ENCODE measurements at places on chromosomes 2 and 18.
A peak's percentile ranks its signal among the peaks of the same experiment; 100 is the strongest.

DNA sequence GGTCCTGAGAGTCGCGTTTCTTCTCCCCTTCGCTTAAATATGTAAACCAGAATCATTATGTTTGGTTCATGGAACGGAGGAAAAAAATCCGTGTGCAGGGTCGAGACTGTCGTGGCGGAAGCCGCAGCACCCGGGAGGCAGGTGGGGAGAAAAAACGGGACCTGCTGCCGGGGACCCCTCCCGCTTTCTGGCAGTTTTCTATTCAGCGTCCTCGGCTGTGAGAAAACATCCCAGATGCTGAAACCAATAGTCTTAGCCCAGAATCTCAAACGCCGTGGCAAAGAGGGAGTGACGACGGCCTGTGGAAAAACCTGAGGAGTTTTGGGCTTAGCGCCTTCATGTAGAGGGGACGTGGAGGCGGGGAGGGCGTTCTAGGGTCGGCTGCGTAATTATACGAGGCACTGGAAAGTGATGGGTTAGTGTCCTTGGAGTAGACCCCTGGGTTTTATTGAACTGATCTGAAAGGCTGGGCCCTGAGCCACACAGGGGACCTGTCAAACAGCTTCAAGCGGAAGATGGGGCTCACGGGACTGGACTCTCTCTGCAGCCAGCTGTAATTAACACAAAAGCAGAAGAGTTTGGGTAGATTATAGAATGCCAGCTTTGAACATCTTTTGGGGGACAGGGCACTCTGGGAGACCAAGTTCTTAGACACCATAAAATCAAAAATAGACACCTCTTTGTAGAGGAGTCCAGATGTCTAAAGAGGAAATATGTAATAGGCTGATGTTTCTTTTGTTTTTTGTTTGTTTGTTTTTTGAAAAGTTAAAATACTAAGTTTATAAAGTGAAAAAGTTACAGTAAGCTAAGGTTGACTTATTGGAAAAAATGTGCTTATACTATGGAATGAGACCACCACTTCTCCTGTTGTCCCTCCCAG is 834 bp upstream of the BUB1 start:
- peak overlapping the region; percentile 99 for H3K27ac ChIP-seq
- peak overlapping the region; percentile 99 for H3K4me3 ChIP-seq
- no peaks in the 10 kb centered on the region for H3K27me3 ChIP-seq
- DNase-seq = peak; percentile 52
- no peaks in the 10 kb centered on the region for H3K36me3 ChIP-seq
- H3K4me1 ChIP-seq = peaks cover 34% of the 10 kb centered on the region

DNA sequence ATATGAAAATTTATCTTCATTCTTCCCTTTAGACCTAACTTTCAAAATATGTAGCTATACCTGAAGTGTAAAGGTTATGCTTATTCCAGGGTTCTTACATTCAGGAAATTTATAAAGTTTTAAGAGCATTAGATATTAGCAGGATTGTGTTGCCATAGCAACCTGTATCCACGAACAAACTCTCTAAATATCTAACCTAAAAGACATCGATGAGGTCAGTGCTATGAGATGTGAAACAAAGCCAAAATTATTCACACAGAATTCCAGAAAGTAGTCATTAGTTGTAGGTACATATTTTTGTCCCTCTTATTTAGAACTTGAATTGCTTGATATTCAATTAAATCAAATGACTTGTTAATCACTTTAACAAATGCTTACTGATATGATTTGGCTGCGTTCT is 705.3 kb downstream of the SOCS6 start:
- no peak overlapping the region for H3K27ac ChIP-seq
- H3K36me3 ChIP-seq = no peaks in the 10 kb centered on the region
- peaks cover 3% of the 10 kb centered on the region for H3K27me3 ChIP-seq
- peaks cover 17% of the 10 kb centered on the region for H3K4me1 ChIP-seq
- H3K4me3 ChIP-seq = no peak overlapping the region

GRCh38 chr2:224059178-224059577 is 20.1 kb upstream of the SERPINE2 start:
- no peak for DNase-seq
- no peak overlapping the region for H3K27ac ChIP-seq
- peaks cover 1% of the 10 kb centered on the region for H3K27me3 ChIP-seq
- H3K4me1 ChIP-seq = peaks cover 4% of the 10 kb centered on the region
- no peak overlapping the region for H3K4me3 ChIP-seq

DNA sequence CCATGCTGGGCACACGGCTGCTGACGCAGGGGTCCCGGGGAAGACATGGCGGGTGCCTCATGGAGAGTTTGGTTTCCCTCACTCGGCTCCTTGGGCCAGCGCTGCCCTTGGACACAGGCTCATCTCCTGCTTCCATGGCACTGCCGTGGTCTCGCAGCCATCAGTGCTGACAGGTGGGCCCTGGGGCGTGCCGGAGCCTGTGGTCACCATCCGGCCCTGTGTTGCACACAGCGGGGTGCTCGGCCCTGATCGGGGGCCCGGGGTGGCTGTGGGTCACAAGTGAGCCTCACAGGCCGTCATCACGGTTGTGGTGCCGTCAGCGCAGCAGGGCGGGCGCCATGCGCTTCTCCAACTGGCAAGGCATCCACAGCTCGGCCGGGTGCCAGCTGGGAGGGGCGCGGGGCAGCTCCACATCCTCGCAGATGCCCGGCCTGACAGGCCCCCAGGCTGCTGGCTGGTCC is 582 bp downstream of the RTP5 start:
- DNase-seq = no peak
- H3K36me3 ChIP-seq = no peaks in the 10 kb centered on the region
- peaks cover 2% of the 10 kb centered on the region for H3K4me1 ChIP-seq
- H3K27me3 ChIP-seq = peaks cover 26% of the 10 kb centered on the region
- no peak overlapping the region for H3K4me3 ChIP-seq
- H3K27ac ChIP-seq = no peak overlapping the region

DNA sequence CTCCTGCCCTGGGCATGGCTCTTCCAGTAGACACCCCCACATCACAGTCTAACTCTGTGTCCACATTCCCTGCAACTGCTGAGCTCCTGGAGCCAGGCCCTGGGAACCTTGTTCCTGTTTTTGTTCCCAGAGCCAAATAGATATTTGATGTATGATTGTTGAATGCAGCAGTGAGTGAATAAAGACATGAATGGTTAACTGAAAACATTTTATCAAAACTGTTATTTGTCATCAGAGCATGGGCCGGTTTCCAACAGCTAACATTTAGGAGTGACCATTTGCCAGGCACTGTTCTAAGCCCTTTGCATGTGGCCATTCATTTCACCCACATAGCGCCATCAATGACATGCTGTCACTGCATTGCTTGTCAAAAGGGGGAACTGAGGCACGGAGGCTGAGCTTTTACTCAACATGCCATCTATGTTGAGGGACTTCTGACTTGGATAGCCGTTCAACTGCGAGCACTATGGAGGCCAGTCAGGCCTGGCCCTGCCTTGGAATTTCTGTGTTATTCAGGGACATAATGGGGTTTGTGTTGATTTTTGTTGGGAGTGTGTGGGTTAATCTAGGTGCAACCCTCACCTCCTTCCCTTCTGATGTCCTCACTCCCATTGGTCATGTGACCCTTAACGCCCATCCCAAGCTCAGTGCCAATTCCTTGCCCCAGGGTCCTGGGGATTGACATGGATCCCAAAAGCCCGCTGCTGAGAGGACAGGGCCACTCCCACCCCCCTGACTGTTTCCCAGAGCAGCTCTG is 12.6 kb downstream of the IL1R1 start:
- H3K4me1 ChIP-seq = peaks cover 49% of the 10 kb centered on the region
- no peaks in the 10 kb centered on the region for H3K27me3 ChIP-seq
- H3K4me3 ChIP-seq = no peak overlapping the region
- peak overlapping the region; percentile 70 for H3K27ac ChIP-seq

DNA sequence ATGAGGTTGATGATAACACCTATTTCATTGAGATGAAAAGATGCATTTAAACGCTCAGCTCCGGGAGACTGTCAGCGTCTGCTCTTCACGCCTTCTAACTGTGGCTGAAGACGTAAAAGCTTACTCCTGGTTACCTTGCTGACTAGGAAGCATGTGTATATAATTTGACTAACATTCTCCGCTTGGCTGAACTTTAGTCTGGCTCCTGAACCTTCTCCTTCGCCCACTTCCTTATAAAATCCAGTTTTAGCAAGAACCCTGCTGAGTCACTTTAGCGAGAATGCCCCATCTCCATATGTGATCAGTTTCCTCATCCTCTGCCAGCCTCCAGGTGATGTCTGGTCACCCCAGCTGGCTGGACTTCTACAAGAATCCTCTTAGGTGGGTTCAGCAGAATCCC is 12.7 kb upstream of the CREG2 start:
- no peak for DNase-seq
- H3K36me3 ChIP-seq = no peaks in the 10 kb centered on the region
- H3K27ac ChIP-seq = no peak overlapping the region
- H3K27me3 ChIP-seq = peaks cover 43% of the 10 kb centered on the region
- peaks cover 5% of the 10 kb centered on the region for H3K4me1 ChIP-seq
- no peak overlapping the region for H3K4me3 ChIP-seq

GRCh38 chr2:55017880-55018279 is 32.4 kb downstream of the RTN4 start:
- H3K27me3 ChIP-seq = no peaks in the 10 kb centered on the region
- peaks cover 34% of the 10 kb centered on the region for H3K36me3 ChIP-seq
- H3K4me3 ChIP-seq = no peak overlapping the region
- H3K4me1 ChIP-seq = peaks cover 18% of the 10 kb centered on the region

DNA sequence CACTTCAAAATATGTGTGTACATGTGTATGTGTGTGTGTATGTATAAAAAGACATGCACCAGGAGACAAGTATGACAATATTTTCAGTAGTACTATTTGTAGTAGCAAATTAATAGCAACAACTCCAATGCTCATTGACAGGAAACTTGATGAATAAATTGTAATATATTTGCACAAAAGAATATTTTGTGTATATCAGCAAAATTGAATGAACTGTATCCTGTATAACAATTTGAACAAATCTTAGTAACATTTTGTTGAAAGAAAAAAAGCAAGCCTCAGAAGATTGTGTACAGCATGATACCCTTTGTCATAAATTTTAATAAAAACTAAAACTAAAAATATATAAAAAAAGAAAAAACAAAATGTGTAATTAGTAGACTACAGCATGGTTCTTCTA is 1367.3 kb upstream of the TMEFF2 start:
- DNase-seq = no peak
- H3K27me3 ChIP-seq = no peaks in the 10 kb centered on the region
- no peaks in the 10 kb centered on the region for H3K36me3 ChIP-seq
- H3K4me3 ChIP-seq = no peak overlapping the region
- peaks cover 3% of the 10 kb centered on the region for H3K4me1 ChIP-seq

DNA sequence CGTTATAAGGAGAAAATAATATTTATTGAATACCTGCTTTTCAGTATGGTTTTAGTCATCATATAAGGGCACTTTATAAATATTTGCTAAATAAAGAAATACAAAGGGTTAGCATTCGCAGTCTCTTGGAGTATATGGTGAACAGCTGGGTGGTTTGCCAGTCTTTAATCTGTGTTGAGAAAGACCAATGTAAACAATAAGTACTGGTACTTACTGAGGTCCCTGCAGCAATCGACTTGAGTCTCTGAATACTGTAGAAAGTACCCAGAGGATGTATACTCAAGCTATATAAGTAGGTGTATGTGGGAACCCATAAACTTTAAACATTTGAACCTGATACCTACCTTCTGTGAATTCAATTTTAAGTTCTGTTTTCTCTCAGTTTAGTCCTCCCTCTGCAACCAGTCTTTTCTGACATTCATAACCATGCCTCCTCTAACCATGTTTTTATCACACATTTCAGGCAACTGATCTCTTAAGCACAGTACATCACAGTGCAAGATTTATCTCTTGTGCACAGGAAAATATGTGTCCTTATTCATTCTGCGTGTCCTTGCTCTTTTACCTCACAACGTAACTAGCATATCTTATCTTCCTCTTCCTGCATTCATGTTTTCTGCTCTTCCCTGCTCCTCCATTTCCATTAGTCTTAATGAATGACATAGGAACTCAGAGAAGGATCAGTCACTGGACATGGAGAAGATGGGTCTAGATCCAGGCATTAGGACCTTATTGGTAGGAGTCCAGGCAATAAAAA is 21.7 kb downstream of the C18orf63 start:
- H3K4me3 ChIP-seq = no peak overlapping the region
- peaks cover 18% of the 10 kb centered on the region for H3K4me1 ChIP-seq

DNA sequence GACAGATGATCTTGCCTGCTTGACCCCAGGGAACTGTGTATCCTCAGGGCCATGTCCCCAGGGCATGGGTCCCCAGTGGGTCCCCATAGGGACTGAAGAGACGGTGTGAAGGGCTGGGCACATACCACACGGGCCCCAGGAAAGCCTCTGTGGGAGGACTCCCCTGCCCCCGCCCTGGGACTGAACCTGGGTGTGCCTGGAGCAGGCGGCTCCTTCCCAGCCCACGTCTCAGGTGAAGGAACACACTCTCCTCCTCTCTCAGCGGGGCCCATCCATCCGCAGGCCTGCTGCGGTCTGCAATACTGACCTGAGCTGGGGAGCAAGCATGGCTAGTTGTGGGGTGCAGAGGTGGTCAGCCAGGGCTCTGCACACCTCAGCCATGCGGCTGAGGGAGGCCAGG is 45.2 kb downstream of the KIF1A start:
- H3K27me3 ChIP-seq = no peaks in the 10 kb centered on the region
- peak overlapping the region; percentile 17 for H3K27ac ChIP-seq
- H3K4me1 ChIP-seq = peaks cover 7% of the 10 kb centered on the region
- no peaks in the 10 kb centered on the region for H3K36me3 ChIP-seq

GRCh38 chr2:172896661-172897081 is 161.0 kb downstream of the RAPGEF4 start:
- H3K4me1 ChIP-seq = peaks cover 44% of the 10 kb centered on the region
- DNase-seq = no peak
- H3K36me3 ChIP-seq = no peaks in the 10 kb centered on the region
- H3K4me3 ChIP-seq = no peak overlapping the region
- no peak overlapping the region for H3K27ac ChIP-seq

- no peak overlapping the region for H3K27ac ChIP-seq
- no peak overlapping the region for H3K4me3 ChIP-seq
- H3K4me1 ChIP-seq = peaks cover 11% of the 10 kb centered on the region
- peaks cover 32% of the 10 kb centered on the region for H3K27me3 ChIP-seq
- H3K36me3 ChIP-seq = no peaks in the 10 kb centered on the region
- DNase-seq = no peak
These were observed 33.0 kb upstream of the ODC1 start for GRCh38 chr2:10481055-10481665.

GRCh38 chr2:29236074-29236473 is 120.9 kb downstream of the CLIP4 start:
- H3K27ac ChIP-seq = no peak overlapping the region
- no peak for DNase-seq
- no peaks in the 10 kb centered on the region for H3K36me3 ChIP-seq

- peaks cover 11% of the 10 kb centered on the region for H3K36me3 ChIP-seq
- no peak overlapping the region for H3K4me3 ChIP-seq
- no peak overlapping the region for H3K27ac ChIP-seq
These were observed 1004.9 kb upstream of the ZEB2 start for GRCh38 chr2:145524836-145525235.

GRCh38 chr2:70132244-70133126 is 45.2 kb downstream of the PCBP1 start:
- no peak for DNase-seq
- peak overlapping the region; percentile 32 for H3K4me3 ChIP-seq
- peak overlapping the region; percentile 94 for H3K27ac ChIP-seq
- no peaks in the 10 kb centered on the region for H3K27me3 ChIP-seq
- H3K36me3 ChIP-seq = no peaks in the 10 kb centered on the region
- H3K4me1 ChIP-seq = peaks cover 48% of the 10 kb centered on the region

Data from mesothelial cell of epicardium (in vitro differentiated cells).